Transverse colon (tissue), 4 donors: ENCODE measurements at places on chromosomes 7 and 10. TPM values are rescaled to one million over a fixed set of nuclear protein-coding genes. Genes with fewer than 3 reads are reported as not detected.

ANXA8L1 gene
- not detected for total RNA-seq

PCDH15 gene
- 0.37 TPM for total RNA-seq

VWA2 gene
- 3.3 TPM for total RNA-seq

ABCA13 gene
- 0.37 TPM for total RNA-seq

ANKRD30A gene
- total RNA-seq = not detected

JCAD gene
- total RNA-seq = 40.8 TPM

DNA sequence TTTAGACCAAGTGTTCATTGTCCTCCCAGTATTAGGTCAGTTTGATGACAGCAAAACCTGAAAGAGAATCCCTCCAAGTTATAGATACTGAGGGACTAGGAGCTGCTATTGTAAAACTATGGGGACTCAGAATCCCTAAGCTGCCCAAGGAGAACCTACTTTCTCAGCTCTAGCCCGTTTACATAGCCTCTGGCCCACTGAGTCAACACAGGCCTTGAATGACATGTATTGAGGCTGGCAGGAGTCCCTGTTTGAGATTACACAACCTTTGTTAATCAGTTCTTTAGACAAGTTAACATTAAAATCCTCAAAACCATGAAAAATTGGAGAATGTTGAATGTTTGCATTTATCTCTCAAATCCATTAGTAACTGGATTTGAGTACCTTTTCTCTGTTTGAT is 1079.0 kb downstream of the KCNMA1 start:
- DNase-seq = peak; percentile 32

DNA sequence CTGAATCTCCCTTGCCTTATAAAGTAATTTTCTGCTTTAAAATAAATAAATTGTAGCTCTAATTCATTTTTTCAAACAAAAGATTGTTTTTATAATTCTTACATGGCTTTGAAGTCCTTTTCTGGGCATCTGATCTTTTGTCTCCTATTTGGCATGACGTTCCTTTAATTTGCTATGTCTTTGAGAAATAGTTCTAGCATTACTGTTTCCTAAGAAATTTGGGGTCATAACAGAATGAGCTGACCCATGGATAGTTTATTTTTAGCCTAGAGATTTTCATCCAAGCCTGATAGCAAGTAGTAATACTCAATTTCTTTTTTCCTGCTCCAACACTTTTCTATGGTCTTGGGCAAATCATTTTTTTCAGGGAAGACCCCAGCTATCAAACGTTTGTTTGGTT is 31.4 kb downstream of the CCDC71L start:
- no peak for DNase-seq

DNA sequence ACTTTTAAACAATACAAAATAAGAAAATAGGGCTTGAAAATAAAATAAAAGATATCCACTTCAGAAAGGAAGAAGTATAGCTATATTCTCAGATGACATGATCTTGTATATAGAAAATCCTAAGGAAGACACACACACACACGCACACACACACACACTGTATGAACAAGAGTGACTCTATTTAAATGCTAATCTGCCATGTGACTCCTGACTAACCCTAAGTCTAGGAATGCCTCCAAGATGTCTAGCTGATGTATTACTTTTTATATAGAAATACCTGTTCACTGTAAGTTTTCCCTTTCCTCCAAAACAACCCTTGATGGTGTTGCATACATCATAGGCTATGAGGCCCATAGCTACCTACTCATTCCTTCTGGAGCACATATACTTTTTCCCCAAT is 173.1 kb upstream of the LRRTM3 start:
- no peak for DNase-seq

GRCh38 chr10:126043389-126043788 is 147.0 kb downstream of the FANK1 start:
- DNase-seq = no peak

- no peak for DNase-seq
Observed at GRCh38 chr10:61701706-61702105, 39.0 kb downstream of the CABCOCO1 start.

GRCh38 chr10:85661123-85661522 is 705.5 kb downstream of the GRID1 start:
- DNase-seq = no peak

DNA sequence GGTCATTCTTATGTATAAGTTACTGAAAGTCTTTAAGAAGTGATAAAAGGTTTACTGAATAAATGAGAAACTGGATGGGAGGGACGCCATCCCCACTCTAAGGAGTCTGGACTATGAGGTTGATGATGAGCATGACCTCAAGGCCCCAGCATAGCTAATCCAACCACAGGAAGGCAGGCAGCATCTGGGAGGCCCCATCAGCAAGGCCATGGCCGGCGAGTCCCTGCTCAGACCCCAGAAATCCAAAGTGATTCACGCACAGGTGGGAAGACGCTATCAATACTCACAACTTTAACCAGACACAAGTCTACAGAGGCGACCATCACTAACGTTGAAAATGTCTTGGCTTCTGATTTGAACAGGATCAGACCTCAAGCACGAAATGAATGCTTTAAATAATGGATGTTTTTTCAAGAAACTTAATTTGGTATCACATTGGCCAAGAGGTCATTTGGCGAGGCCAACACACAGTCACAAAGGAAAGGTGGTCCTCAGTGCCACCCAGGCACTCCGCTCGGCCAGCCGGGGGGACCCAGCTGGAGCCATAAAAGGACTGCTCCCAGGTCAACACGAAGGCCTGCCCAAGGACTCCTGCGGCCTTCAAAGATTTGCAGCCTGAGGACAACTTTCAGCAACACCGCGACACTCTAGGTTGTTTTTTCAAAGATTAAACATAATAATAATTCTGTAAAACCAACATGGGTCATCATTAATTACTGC is 228.5 kb downstream of the PTPRN2 start:
- DNase-seq = no peak

DNA sequence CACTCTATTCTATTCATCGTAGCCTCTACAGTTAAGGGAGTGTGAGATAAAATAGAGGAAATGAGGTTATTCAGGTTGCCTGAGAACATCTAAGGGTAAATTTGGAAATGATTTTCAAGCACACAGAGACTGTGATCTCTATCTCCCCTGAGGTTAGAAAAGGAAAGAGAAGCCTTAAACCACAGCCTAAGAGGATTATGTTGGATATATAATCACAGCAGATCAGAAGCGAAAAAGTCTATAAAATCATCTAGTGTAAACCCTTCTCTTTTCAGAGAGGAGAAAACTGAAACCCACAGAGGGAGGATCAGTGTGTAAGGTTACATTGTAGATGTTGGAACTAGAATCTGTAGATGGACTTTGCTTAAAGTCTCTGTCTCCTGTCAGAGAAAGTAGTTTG is 90.6 kb upstream of the SEMA3E start:
- DNase-seq = no peak
